Glomerular endothelial cell (primary cell): ENCODE measurements at places on chromosomes 2 and 18. TPM values are rescaled to one million over a fixed set of nuclear protein-coding genes. Genes with fewer than 3 reads are reported as not detected.

Gene MSTN
- not detected in 2 replicates for total RNA-seq

Gene TFCP2L1
- total RNA-seq: 0.10 TPM in 1 of 2 replicates, not detected in the other

Gene TP53I3
- 80.3 and 133 TPM in 2 replicates for total RNA-seq

Gene SPEG
- 1.6 and 1.7 TPM in 2 replicates for total RNA-seq

Gene TSPYL6
- total RNA-seq: 0.06 TPM in 1 of 2 replicates, not detected in the other

Gene RND3
- total RNA-seq: 75.2 and 101 TPM in 2 replicates

Gene ABI2
- total RNA-seq: 24.1 and 42.8 TPM in 2 replicates

Gene GPATCH11
- total RNA-seq: 6.2 and 6.8 TPM in 2 replicates
